ENCODE measurements at places on chromosomes 13 and 19.

GRCh38 chr19:32238076-32238475, 107.3 kb upstream of the ZNF507 start:
- DNase-seq, result no peak

GRCh38 chr19:14363183-14364097, 17.8 kb upstream of the ADGRE5 start:
- no peak for DNase-seq

DNA sequence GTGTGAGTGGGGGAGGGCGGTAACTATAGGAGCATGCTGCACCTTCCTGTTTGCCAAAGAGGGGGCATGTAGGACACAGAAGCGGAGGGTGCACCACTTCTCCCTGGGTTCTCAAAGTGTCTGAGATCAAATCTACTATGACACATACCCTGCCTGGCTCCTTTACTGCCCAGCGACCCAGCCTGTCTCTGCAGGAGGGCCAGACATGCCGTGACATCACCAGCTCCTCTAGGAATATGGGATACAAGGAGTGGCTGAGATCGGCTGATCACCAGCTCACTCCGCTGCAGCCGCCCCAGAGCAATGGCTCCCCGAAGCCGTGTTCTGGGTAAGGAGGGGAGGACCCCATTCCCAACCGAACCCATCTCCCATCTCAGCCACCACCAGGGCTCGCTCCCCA, 16.4 kb upstream of the IGFL1 start:
- no peak for DNase-seq

- DNase-seq, result peak; percentile 31
Observed at GRCh38 chr19:15210323-15210781, 9.6 kb upstream of the NOTCH3 start.

Measured in GM04503 (cell line).